ENCODE measurements at places on chromosomes 3 and 15.

- DNase-seq: no peak
These were observed 274.5 kb upstream of the C2CD4B start for GRCh38 chr15:62439543-62440016.

DNA sequence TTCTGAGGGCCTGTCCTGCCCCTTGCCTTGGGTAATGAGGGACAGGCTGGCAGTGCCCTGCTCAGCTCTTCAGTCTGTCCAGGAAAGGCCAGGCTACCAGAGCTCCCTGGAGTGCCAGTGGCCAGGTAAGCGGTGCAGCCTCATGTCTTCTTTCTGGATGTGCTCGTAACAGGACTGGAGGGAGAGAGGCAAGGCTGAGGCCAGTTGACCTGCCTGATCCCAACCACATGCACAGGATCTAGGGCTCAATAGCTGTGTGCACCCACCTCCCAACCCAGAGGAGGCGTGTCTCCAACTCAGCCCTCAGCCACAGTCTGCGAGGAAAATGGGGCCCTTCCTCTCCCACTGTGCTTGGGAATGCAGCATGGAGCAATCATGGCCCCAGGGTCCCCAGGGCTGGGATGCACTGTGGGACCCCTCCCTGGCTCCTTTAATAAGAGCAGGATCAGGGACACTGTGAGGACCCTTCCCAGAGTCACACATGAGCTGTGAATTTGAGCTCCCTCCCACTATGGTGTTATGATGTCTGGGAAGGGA lies 22.5 kb downstream of the ALS2CL start:
- DNase-seq: no peak

DNA sequence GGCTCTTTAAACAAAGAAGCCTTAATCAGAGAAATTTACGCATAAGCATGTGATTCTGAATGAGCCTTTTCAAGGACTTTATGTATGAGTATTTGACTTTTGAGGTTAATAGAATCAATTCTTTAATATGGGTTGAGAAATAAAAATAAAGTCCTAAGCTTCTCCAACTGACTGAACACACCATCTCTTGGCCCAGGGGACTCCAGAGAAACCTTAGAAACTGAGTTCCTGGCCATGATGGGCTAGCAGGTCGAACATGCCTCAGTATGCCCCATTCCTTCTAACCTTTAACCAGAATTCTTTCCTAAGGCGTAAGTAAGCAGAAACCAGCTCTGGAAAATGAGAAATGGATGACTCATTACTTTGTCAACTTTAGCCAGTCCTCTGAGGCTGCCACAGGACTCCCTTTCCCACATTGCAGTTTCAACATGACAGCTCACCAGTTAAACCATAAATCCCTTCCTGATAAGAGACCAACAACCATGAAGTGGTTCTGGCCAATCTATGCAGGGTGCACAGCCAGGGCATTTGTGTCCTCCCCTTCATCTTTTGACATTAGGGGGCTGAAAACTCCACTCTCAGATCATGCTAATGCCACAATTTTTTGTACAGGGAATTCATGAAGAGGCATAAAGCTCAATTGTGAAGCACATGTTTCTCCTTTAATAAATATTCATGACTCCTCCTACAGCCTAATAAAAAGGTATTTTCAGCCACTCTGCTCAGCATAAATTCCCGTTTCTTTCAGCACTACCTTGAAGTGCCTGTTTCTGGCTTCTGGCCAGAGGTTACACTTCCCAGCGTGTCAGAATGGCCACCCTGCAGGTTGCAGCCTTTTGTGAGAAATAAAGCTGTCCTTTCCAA lies 33.3 kb downstream of the TM4SF18 start:
- DNase-seq: no peak

DNA sequence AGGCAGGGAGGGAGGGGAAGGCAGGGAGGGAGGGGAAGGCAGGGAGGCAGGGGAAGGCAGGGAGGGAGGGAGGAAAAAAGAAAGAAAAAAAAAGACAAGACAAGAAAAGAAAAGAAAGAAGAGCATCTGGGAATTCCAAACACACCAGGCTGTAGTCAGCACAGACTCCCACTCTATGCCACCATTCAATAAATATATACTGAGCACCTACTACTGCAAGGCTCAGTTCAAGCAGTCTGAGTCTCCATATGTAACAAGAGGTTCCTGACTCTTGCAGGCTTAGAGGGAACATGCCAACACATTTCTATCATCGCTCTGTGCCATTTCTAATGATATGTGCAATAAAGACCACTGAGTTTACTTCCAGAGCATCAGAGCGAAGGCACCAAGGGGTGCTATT lies 47.7 kb downstream of the ANXA2 start:
- DNase-seq: no peak
